ENCODE measurements at places on chromosomes 13 and 19. TPM values are rescaled to one million over a fixed set of nuclear protein-coding genes. Genes with fewer than 3 reads are reported as not detected.

Gene ZNF260
- polyA plus RNA-seq = 10.2 TPM

Gene MYBPC2
- polyA plus RNA-seq = 67.9 TPM

Gene IRS2
- polyA plus RNA-seq = 3.8 TPM

Gene SUPT5H
- polyA plus RNA-seq = 81.6 TPM

Gene ZNF146
- polyA plus RNA-seq = 60.5 TPM

Gene MYH14
- polyA plus RNA-seq = 53.2 TPM

Gene ITGBL1
- polyA plus RNA-seq = 1.1 TPM

DNA sequence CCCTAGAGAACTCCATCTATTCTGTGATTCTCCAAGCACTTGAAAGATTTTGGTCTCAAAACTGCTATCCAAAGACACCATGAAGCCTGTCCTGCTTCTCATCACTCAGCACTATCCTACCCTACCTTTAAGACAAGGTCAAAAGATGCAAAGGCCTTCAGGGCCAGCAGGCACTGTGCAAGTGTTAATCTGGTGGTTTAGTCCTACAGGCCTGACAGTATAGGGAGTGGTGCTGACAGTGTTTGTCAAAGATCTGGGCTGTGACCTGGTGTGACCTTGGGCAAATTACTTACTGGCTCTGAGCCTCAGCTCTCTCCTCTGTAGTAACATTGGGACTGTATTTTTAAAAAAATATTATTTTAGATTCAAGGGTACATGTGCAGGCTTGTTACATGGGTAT lies 28.0 kb downstream of the SIAH3 start:
- no peak for DNase-seq

- no peak for DNase-seq
Observed at GRCh38 chr19:15181394-15181793, 19.4 kb downstream of the NOTCH3 start.

DNA sequence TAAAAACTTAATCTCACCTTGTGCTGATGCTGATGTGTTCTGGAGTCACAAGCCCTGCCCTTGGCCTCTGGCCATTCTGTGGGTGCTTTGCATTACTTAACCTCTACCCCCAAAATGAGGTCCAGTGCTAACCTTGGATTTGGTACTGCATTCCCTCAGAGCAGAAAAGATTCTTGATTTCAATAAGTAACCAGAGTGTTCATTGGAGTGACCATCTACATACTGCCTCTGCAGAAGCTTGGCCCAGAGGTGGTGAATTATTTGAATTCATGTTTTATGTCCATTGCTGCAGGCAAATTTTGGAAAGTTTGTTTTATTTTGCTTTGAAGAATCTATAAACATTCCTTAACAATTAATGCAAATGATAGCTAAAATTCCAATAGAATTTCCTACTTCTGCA lies 7.6 kb upstream of the ENOX1 start:
- DNase-seq = no peak

GRCh38 chr19:23415561-23416191 lies 20.4 kb upstream of the ZNF91 start:
- DNase-seq = no peak

GRCh38 chr13:60571571-60571970 lies 174.6 kb downstream of the TDRD3 start:
- no peak for DNase-seq

DNA sequence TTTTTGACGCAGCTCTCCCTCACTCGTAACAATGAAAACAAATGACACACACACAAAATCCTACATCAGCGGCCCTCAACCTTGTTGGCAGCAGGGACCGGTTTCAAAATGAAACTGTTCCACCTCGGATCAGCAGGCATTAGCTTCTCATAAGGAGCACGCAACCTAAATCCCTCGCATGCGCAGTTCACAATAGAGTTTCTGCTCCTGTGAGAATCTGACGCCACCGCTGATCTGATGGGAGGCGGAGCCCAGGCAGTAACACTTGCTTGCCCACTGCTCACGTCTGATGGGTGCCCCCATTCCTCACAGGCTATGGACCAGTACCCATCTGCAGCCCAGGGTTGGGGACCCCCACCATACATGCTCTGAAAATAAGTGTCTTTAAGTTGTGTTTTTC lies 43.4 kb downstream of the DHRS12 start:
- DNase-seq = peak; percentile 36

DNA sequence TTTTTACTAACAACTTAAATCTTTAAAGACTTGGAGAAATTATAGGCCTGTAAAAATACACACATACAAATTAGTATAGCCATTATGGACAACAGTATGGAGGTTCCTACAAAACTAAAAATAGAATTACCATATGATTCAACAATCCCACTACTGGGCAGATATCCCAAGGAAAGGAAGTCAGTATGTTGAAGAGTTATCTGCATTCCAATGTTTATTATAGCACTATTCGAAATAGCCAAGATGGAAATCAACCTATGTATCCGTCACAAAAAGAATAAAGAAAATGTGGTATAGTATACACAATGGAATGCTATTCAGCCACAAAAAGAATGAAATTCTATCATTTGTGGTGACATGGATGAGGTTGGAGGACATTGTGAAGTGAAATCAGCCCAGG lies 37.2 kb downstream of the SLITRK1 start:
- no peak for DNase-seq

- DNase-seq = no peak
Observed at GRCh38 chr13:107734891-107735625, 480.3 kb downstream of the LIG4 start.

GRCh38 chr13:63327584-63327983 lies 1911.9 kb upstream of the PCDH20 start:
- no peak for DNase-seq

- no peak for DNase-seq
Observed at GRCh38 chr13:30848332-30849027, 57.6 kb upstream of the MEDAG start.

DNA sequence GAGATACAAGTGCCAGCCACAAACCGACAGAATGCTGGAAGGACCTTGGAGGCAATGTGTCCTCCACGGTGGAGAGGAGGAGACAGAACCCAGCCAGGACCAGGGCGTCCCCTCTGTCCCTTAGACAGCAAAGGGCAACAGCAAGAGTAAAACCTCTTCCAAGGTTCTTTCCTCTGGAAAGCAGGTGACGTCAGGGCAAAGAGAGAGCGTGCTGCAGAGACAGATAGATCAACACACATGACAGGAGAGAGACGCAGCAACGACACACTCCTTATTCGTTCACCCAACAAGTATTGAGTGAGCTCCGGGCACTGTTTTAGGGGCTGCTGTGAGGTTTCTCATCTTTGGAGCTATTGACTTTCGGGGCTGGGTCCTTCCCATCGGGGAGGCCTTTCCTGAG lies 1.3 kb upstream of the GALP start:
- DNase-seq = no peak

Measured in forelimb muscle (tissue), 1 donor.